Amygdala (tissue), 56 donors: ENCODE measurements at places on chromosomes 1 and 21.

- no peak for DNase-seq
These were observed 165.3 kb downstream of the SLC35F3 start for GRCh38 chr1:234069760-234070159.

- no peak for DNase-seq
These were observed 9.0 kb downstream of the LRRC40 start for GRCh38 chr1:70196333-70196732.

DNA sequence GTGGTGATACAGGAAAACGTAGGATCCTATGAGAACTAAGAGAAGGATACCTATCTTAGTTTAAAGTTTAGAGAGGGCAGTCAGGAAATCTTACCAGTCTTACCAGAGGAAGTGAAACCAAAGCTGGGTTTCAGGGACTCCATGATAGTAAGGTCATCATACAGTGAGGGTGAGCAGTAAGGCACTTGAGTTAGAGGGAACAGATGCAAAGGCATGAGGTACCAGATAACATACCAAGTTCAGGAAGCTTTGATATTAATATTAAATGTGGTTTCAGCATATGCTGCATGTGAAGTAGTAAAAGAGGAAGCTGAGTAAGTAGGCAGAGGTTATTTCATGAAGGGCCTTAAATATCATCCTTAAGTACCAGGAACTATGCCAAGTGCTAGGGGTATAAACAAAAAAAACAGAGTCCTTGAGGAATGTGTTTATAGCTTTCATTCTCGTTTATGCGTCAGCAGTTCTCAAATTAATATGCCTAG lies 16.9 kb downstream of the ATG4C start:
- no peak for DNase-seq

- no peak for DNase-seq
These were observed 109.1 kb upstream of the ADAMTS5 start for GRCh38 chr21:27076025-27076424.

DNA sequence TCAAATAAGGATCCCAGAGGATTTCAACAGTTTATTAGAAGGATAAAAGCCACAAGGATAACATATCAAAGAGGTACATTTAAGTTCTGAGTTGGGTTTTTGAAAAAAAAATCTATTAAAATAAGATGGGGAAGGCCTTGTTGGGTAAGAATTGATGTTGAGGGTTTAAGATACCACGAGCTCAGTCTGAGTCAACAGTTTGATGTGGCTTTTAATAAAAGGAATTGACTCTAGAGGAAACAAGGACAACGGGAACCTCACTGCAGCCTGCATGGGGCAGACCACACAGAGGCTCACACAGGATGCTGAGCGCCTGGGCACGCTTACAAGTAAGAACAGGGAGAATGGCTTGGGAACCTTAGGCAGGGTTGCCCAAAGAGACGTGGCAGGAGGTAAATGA lies 107.5 kb downstream of the TIAM1 start:
- no peak for DNase-seq
